ENCODE measurements at places on chromosomes 11 and 22.

DNA sequence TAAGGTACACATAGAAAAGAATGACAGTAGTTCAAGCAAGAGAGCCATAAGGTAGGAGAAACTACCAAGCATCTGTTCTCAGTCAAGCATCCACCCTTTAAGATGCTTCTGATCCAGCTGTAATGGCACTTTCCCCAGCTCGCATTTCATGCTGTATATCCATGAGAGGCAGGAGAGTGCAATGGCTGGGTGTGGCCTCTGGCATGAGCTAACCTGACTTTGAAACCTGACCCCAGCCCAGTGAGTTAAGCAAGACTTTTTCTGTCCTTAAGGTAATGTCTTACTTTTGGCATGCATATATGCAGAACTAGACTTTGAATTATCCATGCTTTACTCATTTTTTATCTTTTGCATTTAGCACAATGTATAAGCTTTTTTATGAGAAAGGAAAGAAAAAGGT lies 79.8 kb upstream of the CNTN5 start:
- DNase-seq = no peak

DNA sequence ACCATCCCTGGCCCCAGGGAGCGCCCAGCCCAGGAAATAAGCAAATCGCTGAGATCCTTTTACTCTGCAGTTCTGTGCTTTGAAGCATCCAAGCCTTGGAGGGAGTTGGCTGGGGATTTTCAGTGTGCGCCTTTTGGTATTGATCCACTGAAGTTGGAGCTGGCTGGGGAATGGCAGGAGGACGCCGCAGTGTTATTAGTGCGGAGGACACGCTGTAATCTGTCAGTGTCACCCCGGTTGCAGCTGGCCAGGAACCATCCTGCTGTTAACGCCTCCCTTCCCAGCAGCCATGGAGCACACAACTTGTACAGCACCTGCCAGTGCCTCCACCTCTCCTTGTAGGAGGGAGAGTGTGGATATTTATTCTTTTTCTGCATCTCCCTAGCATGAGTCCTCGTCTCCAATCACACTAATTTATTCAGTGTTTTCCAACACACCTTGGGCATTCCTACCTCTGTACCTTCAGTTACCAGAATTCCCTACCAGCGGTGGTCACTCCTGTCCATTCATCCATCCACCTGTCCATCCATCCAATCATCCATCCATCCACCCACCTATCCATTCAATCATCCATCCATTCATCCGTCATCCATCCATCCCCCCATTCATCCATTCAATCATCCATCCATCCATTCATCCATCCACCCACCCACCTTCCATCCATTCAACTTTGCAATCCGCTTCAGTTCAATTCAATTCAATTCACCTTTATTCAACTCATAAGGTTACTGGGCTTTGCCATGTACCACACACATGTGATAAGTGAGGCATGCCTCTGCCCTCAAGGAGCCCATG lies 21.9 kb upstream of the EIF3D start:
- no peak for DNase-seq

DNA sequence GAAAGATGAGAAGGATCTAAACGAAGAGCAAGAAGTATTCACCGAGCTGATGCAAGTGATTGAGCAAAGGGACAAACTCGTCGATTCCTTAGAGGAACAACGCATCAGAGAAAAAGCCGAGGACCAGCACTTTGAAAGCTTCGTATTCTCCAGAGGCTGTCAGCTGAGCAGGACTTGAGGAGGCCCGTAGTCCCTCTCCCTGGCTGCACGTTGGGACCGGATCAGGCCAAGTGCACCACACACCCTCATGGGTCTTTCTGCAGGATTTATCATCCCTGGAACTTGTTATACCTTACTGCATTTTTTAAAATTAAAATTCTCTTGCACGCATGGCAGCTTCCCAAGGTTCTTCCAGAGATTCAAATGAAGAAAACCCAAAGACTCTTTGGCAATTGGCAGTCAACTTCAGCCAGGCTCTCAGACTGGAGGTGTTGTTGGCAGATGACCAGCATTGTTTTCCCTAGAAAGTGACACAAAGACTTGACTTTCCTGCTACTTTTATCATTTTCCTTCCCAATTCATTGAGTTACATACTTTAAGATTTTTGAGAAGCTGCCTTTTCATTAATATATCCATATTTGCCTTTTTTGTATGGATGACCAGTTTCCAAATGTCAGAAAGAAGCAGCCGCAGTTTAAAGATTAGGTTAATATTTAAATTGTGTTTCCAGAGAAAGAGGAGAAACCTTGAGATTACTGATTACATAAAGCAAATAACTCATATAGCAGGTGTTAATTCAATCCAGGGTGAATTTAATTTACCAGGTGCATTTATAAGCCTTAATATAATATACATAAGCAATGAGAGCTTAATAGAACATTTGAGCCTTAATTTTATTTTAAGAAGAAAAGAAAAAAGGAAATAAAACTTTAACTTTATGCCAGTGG lies 18.8 kb upstream of the PARVA start:
- no peak for DNase-seq

DNA sequence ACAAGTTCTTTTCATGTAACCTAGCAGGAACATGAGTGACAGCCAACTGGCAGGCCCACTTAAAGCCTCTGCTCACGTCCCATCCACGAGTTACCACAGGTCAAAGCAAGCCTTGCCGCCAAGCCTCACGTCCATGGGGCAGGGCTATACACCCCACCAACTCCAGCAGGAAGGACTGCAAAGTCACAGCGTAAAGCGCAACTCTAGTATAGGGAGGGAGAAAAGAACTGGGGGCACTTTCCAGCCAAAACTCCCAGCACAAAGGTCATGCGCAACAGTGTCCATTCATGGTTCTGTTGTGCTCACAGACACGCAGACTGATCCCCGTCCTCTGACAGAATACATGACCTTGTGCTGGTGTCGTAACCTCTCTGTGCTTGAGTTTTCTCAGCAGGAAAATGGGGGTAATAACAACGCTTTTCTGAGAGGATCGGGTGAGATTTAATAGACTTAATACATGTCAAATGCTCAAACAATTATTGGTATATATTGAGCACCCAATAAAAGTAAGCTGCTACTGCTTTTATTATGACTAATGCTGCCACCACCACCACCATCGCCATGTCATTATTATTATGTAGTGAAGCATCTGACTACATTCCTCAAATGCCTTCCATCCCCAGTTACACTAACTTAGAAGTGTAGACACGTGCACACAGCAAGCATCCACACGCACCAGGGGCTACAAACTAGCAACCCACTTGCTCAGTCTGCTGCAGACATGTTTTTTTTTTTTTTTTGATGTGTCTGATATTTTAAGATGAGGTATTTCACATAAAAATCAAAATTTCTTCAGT lies 104.4 kb upstream of the PARVA start:
- no peak for DNase-seq

- DNase-seq = no peak
Measured at GRCh38 chr11:32172041-32172847, 81.4 kb downstream of the RCN1 start.

DNA sequence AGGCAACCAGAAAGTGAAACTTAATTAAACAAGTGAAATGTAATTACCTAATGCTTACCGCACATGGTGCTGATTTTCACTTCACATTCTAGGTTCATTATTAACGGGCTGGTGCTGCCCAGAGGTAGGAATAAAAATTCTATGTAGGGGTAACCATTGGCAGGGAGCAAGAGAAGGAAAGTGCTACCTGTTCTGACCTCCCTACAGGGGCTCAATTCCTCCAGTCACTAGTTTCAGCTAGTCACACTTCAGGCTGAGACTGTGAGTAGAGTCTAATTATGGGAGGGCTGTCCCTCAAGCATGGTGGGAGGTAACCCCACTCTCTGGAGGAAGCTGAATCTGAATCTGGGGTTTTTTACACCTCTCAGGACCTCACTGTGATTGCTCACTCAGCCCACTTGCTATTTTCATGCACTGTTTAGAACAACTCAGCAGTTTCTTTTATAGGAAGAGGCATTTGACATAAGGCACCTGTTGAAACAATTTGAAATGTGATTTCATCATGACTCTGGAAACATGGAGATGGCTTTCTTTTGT lies 75.4 kb downstream of the MAML2 start:
- no peak for DNase-seq

GRCh38 chr22:48984639-48985038 lies 843.0 kb downstream of the BRD1 start:
- DNase-seq = no peak

DNA sequence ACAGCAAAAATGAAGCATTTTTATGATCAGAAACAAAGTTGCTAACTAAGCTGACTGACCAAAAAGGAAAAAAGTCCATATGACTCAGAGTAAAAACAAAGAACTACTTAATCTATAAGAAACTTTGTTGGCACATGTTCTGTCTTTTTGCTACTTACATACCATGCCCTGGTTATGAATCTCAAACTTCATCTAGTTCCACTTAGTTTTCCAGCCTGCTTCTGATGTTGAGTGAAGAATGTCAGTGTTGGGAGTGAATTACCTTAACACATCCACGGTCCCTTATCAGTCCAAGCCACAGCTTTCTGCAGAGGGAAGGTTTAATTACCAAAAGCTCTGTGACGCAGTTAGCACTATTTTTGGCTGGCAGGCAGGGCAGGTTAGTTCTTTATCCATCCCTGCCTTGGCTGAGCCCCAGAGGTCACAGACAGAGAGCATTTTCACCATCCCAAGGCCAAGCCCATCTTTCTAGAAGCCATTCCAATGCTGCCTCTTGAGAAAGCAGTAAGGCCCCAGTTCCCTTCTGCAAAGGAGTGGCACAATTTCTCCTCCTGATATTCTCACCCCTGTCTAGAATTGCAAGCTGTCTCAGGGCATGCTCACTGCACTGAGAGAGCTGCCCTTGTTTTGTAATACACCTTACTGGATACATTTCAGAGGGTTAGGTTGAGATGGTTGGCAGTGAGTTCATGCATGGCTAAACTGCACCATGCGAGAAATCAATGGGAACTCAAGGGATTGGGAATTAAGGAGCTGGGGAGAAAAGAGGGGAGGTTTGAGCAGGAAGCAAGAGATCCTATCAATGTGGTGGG lies 67.1 kb downstream of the SLC1A2 start:
- no peak for DNase-seq

DNA sequence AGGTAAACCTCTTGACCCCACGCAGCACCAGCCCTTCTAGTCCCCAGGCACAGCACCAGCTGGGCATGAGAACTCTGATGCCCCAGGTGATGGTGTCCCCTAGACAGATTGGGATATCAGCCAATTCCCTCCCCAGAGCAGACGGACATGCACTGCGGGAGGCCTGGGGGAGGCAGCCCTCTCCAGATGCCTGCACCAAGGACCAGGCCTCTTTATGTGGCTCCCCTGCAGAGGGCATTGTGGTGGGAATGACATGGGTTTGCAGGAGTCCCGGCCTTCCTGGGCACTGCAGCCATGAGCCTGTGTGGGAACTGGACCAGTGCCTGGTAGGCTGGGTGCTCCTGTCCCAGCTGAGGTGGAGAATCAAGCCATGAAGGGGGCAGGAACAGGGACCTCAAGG lies 25.9 kb downstream of the PPM1F start:
- DNase-seq = no peak

DNA sequence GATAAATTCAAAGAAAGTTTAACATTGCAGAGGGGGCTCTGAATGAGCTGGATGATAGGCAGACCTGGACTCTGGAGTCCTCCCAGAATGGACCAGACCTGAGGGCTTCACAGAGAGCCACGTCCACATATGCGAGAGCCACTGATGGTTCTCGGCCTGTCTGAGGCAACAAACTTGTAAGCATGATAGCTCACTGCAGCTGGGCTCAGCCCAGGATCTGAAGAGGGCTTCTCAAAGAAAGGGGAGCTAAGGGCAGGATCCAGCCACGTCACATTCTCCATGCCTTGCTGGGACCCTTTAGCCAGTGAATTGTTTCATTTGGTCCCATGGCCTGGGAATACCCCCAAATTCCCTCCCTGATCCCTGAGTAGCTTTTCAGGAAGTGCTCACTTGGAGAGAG lies 98.9 kb downstream of the ATXN10 start:
- DNase-seq = no peak

DNA sequence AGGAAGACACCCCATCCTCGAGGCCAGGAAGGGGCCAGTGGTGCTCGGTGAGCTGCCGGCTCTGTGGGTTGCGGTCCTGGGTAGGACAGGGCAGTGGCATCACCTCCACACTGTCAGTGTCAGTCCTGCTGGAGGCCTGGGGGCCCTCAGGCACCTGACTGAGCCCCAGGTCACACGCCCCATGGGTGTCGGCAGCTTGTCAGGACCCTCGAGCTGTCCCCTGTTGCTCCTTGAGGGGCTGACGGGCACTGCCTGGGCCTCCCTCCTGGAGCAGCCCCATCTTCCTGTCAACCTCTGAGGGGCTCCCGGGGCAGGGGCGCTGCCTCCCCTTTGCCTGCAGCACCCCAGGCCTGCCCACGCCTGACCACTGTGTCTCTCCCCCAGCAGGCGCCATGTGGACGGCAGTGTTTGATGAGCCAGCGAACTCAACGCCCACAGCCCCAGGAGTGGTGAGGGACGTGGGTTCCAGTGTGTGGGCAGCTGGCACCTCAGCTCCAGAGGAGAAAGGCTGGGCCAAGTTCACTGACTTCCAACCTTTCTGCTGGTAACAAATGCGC lies 35.4 kb downstream of the SBF1 start:
- no peak for DNase-seq

- DNase-seq = no peak
Measured at GRCh38 chr11:61270354-61271076, 24.6 kb downstream of the VWCE start.

GRCh38 chr11:119706029-119706428 lies 23.0 kb downstream of the NECTIN1 start:
- DNase-seq = no peak
